ENCODE measurements at places on chromosomes 5 and 9. TPM values are rescaled to one million over a fixed set of nuclear protein-coding genes. Genes with fewer than 3 reads are reported as not detected.

GFI1B gene
- 1.1 TPM for total RNA-seq

HINT2 gene
- total RNA-seq, result 64.5 TPM

CNTLN gene
- total RNA-seq, result 2.4 TPM

ZNF483 gene
- 2.8 TPM for total RNA-seq

SOWAHA gene
- total RNA-seq, result 12.4 TPM

GRCh38 chr5:73433982-73434342 is 14.6 kb downstream of the FOXD1 start:
- H3K27ac ChIP-seq, result no peak overlapping the region
- peaks cover 62% of the 10 kb centered on the region for H3K27me3 ChIP-seq
- peaks cover 10% of the 10 kb centered on the region for H3K4me1 ChIP-seq
- H3K36me3 ChIP-seq, result no peaks in the 10 kb centered on the region
- DNase-seq, result no peak

GRCh38 chr5:59346982-59347381 is 546.5 kb downstream of the PDE4D start:
- no peak overlapping the region for H3K4me3 ChIP-seq
- no peak overlapping the region for H3K27ac ChIP-seq
- no peaks in the 10 kb centered on the region for H3K27me3 ChIP-seq
- no peak for DNase-seq
- H3K4me1 ChIP-seq, result no peaks in the 10 kb centered on the region

GRCh38 chr5:58498340-58498942 is 7.2 kb downstream of the GAPT start:
- no peaks in the 10 kb centered on the region for H3K27me3 ChIP-seq
- H3K36me3 ChIP-seq, result no peaks in the 10 kb centered on the region
- no peak overlapping the region for H3K4me3 ChIP-seq
- DNase-seq, result peak; percentile 59

GRCh38 chr5:31995006-31995405 is 179.1 kb downstream of the GOLPH3 start:
- no peak overlapping the region for H3K4me3 ChIP-seq
- no peaks in the 10 kb centered on the region for H3K4me1 ChIP-seq
- H3K36me3 ChIP-seq, result no peaks in the 10 kb centered on the region
- no peaks in the 10 kb centered on the region for H3K27me3 ChIP-seq

- H3K4me1 ChIP-seq, result no peaks in the 10 kb centered on the region
- DNase-seq, result no peak
- H3K4me3 ChIP-seq, result no peak overlapping the region
Measured at GRCh38 chr9:20292002-20292401, 330.3 kb downstream of the MLLT3 start.

- H3K27me3 ChIP-seq, result no peaks in the 10 kb centered on the region
- no peak overlapping the region for H3K27ac ChIP-seq
- H3K4me1 ChIP-seq, result no peaks in the 10 kb centered on the region
- H3K36me3 ChIP-seq, result no peaks in the 10 kb centered on the region
- no peak overlapping the region for H3K4me3 ChIP-seq
- DNase-seq, result no peak
Measured at GRCh38 chr5:95704150-95704549, 21.4 kb upstream of the SPATA9 start.

- H3K36me3 ChIP-seq, result no peaks in the 10 kb centered on the region
- no peaks in the 10 kb centered on the region for H3K27me3 ChIP-seq
- no peak overlapping the region for H3K27ac ChIP-seq
- no peak overlapping the region for H3K4me3 ChIP-seq
- H3K4me1 ChIP-seq, result no peaks in the 10 kb centered on the region
Measured at GRCh38 chr9:117535434-117535833, 120.6 kb upstream of the ASTN2 start.

DNA sequence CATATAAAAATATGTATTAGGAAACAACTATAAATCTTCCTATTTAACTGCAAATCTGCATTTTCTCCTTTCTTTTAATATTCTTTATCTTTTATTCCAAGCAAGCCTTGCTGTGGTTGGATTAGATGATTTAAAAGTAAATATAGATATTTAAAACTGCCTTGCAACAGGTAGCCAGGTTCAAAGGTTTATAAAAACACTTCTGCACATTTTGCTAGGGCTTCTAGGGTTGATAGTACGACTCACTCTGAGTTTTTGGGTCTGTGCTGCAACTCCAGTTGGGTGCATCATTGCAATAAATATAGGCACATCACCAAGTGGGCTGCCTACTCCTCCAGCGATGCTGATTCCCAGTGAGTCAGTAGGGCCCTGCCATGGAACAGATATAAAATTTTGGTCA is 167.7 kb downstream of the MPDZ start:
- no peaks in the 10 kb centered on the region for H3K27me3 ChIP-seq
- no peaks in the 10 kb centered on the region for H3K4me1 ChIP-seq
- H3K36me3 ChIP-seq, result no peaks in the 10 kb centered on the region
- no peak for DNase-seq
- no peak overlapping the region for H3K27ac ChIP-seq

GRCh38 chr5:150765011-150765798 is 6.4 kb upstream of the DCTN4 start:
- H3K36me3 ChIP-seq, result no peaks in the 10 kb centered on the region
- no peaks in the 10 kb centered on the region for H3K4me1 ChIP-seq
- no peak overlapping the region for H3K27ac ChIP-seq
- DNase-seq, result no peak
- no peaks in the 10 kb centered on the region for H3K27me3 ChIP-seq
- no peak overlapping the region for H3K4me3 ChIP-seq

DNA sequence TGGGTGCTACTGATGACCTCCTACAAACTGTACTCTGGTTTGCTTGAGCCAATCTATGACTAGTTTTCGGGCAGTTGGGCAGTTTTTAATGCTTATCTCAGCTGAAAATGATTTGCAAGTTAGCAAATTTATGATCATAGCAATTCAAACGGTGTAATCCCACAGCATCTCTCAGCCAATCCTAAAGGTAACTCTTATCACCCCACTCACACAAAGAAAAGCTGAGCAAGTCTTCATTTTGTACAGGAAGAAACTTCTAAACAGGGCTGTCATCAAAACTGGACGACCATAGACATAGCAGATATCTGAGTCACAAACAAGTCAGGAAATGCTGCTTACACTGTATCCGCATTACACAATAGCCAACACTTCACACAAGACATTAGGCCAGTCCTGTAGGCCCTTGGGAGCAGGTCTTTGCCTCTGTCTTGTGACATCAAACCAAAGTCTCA is 2.6 kb upstream of the ENC1 start:
- H3K27me3 ChIP-seq, result no peaks in the 10 kb centered on the region
- no peak for DNase-seq
- H3K4me3 ChIP-seq, result no peak overlapping the region
- H3K36me3 ChIP-seq, result no peaks in the 10 kb centered on the region
- H3K27ac ChIP-seq, result no peak overlapping the region

GRCh38 chr9:119634006-119634405 is 264.8 kb upstream of the BRINP1 start:
- H3K4me3 ChIP-seq, result no peak overlapping the region
- H3K27ac ChIP-seq, result no peak overlapping the region
- no peaks in the 10 kb centered on the region for H3K4me1 ChIP-seq
- no peaks in the 10 kb centered on the region for H3K27me3 ChIP-seq
- no peaks in the 10 kb centered on the region for H3K36me3 ChIP-seq
- DNase-seq, result no peak

DNA sequence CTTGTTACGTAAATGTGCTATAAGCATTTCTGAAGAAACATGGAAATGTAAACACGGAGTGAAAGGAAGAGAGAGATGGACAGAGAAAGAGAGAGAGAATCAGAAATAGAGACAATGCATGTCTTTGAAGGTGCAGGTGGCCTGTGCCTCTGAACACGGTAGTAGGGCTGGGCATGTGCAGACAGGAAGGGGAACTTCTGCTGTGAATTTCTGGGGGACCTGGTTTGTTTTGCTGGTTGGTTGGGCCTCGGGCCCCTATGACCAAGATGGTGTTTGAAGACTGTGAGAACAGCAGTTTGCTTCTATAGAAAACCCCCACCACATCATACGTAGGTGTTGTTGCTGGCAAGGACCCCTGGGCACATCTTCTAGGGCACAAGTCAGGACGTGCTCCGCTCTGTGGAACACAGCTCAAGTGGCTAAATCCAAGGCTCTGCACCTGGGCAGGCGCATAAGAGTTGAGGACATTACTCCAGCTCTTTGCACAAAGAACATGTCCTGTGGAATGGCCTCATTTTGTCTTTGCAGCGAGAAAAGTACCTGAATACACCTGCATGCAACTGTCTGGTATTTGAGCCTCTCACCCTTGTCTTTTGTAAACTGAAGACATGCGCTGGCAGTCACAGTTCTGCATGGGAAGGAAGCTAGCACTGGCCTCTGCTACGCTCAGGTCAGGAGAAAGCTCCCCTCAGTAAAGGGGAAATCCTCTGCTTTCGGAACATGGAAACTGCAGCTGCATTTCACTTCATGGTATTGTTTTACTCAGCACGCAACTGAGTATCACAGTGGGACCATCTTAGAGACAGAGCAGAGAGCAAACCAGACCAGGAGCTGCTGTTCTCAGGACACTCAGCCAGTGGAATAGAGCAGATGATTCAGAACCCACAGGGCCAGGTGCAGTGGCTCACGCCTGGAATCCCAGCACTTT is 2.7 kb downstream of the OR2V2 start:
- no peak overlapping the region for H3K27ac ChIP-seq
- no peaks in the 10 kb centered on the region for H3K27me3 ChIP-seq
- DNase-seq, result no peak
- H3K36me3 ChIP-seq, result no peaks in the 10 kb centered on the region
- no peaks in the 10 kb centered on the region for H3K4me1 ChIP-seq

- no peaks in the 10 kb centered on the region for H3K4me1 ChIP-seq
- no peaks in the 10 kb centered on the region for H3K27me3 ChIP-seq
- H3K27ac ChIP-seq, result no peak overlapping the region
- H3K36me3 ChIP-seq, result no peaks in the 10 kb centered on the region
- H3K4me3 ChIP-seq, result no peak overlapping the region
Measured at GRCh38 chr5:136905571-136905970, 540.2 kb upstream of the TRPC7 start.

DNA sequence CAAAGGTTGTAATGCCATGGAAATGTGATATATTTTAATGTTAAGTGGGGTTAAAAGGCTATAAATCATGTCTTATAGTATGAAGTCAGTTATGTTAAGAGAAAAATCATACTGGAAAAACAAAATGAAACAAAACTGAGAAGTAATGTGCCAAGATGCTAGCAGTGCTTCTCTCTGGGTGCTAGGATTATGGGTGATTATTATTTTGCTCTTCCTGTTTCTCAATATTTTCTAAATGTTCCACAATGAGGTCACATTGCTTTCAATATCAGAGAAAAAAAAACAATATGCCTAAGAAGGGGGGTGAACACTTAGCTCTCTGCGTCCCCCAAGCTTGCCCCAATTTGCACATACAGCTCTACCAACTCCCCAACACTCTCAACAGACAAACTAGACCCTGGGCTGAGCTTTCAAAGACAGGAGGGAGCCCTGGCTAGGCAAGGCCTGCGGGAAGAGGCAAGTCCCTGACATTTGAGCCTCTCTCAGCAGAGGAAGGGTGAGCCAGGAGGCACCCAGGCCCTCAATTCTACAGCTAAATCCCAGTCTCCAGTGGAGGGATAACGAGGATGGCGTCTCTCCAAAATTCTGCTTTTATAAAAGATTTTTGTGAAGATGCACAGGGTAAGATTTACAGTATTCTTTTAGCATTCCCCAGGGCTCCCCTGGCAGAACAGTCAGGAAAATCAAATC is 24.4 kb downstream of the WHRN start:
- no peak overlapping the region for H3K27ac ChIP-seq
- no peaks in the 10 kb centered on the region for H3K36me3 ChIP-seq
- no peaks in the 10 kb centered on the region for H3K27me3 ChIP-seq

DNA sequence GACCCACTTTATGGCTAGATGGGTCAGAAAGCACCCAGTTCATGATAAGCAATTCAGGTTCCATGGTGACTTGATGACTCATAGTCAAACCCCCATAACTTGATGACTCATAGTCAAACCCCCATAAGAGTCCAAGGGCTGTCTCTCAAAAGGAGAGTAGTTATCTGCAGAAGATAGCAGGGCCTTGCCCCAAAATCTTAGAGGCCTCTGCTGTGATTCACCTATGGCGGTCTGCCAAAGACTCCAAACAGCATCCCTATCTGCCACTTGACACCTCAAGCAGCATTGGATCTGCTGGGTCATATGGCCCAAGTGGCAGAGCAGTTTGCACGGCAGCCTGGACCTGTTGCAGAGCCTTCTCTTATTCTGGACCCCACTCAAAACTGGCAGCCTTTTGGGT is 395.2 kb upstream of the KIF2A start:
- DNase-seq, result no peak
- H3K4me3 ChIP-seq, result no peak overlapping the region
- H3K36me3 ChIP-seq, result no peaks in the 10 kb centered on the region
- no peaks in the 10 kb centered on the region for H3K27me3 ChIP-seq
- no peaks in the 10 kb centered on the region for H3K4me1 ChIP-seq

GRCh38 chr9:38064842-38065368 is 4.1 kb downstream of the SHB start:
- H3K4me1 ChIP-seq, result peaks cover 13% of the 10 kb centered on the region
- H3K4me3 ChIP-seq, result no peak overlapping the region
- no peak for DNase-seq
- H3K27ac ChIP-seq, result no peak overlapping the region
- no peaks in the 10 kb centered on the region for H3K27me3 ChIP-seq
- no peaks in the 10 kb centered on the region for H3K36me3 ChIP-seq

- no peaks in the 10 kb centered on the region for H3K36me3 ChIP-seq
- H3K4me1 ChIP-seq, result no peaks in the 10 kb centered on the region
- peak overlapping the region; percentile 71 for H3K27ac ChIP-seq
Measured at GRCh38 chr9:92965061-92965758, 17.9 kb downstream of the FGD3 start.

DNA sequence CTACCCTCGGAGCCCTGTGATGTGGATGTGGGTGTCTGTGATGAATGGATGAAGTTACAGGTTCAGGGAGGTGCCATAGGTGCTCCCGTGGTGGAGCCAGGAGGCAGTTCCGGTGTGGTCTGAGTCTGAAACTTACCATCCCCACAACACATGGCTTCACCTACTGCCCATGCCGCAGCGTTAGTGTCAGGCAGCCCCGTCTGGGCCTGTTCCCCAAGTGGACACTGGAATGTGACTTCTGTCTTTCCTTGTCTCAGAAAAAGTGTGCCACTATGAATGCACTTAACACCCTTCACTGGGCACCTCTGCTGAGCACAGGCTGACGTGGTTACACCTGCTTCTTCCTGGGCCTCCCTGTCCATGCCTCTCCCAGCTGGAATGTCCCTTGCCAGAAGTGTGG is 8.6 kb downstream of the ANKRD33B start:
- no peaks in the 10 kb centered on the region for H3K36me3 ChIP-seq
- no peaks in the 10 kb centered on the region for H3K27me3 ChIP-seq

DNA sequence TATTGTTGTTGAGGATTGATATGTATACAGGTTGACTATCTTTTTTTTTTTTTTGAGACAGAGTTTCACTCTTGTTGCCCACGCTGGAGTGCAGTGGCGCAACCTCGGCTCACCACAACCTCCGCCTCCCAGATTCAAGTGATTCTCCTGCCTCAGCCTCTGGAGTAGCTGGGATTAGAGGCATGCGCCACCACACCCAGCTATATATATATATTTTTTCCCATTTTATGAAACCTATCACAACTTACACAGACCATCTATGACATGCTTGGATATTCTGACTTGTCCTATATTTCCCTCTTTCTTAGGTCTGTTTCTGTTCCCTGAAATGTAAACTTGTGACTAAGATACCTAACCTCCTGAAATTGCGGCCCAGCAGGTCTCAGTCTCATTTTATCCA is 5.0 kb downstream of the CD14 start:
- no peaks in the 10 kb centered on the region for H3K36me3 ChIP-seq
- H3K27me3 ChIP-seq, result no peaks in the 10 kb centered on the region
- no peak overlapping the region for H3K27ac ChIP-seq
- H3K4me1 ChIP-seq, result peaks cover 4% of the 10 kb centered on the region
- no peak for DNase-seq
